HEK293T (cell line): ENCODE measurements at places on chromosomes 5 and 9.

- DNase-seq: no peak
Measured at GRCh38 chr5:121660142-121660541, 191.5 kb upstream of the FTMT start.

- DNase-seq: no peak
Measured at GRCh38 chr9:131419026-131419614, 25.2 kb downstream of the PRRC2B start.

- no peak for DNase-seq
Measured at GRCh38 chr5:138461343-138462125, 3.7 kb upstream of the EGR1 start.

DNA sequence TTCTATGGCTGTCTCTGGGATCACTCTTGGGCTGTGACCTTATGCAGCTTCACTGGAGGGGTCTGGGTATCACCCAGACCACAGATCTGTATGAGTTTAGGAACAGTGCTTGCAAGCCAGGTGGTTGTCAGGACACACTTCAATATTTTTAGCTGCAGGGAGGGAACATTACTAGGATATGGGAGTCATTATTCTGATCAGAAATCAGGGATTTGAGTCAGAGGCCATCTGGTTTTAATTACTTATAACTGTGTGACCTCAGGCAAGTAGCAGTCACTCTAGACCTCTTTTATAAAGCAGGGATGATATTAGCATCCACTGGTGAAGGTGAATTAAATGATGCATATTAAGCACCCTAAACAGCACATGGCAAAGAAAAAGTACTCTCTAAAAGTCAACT, 60.1 kb upstream of the NMUR2 start:
- no peak for DNase-seq
